Activated T-helper 1 cell treated with Interleukin-2 at 50 U/mL for 16 hours (primary cell): ENCODE measurements at places on chromosomes 12 and 14.

DNA sequence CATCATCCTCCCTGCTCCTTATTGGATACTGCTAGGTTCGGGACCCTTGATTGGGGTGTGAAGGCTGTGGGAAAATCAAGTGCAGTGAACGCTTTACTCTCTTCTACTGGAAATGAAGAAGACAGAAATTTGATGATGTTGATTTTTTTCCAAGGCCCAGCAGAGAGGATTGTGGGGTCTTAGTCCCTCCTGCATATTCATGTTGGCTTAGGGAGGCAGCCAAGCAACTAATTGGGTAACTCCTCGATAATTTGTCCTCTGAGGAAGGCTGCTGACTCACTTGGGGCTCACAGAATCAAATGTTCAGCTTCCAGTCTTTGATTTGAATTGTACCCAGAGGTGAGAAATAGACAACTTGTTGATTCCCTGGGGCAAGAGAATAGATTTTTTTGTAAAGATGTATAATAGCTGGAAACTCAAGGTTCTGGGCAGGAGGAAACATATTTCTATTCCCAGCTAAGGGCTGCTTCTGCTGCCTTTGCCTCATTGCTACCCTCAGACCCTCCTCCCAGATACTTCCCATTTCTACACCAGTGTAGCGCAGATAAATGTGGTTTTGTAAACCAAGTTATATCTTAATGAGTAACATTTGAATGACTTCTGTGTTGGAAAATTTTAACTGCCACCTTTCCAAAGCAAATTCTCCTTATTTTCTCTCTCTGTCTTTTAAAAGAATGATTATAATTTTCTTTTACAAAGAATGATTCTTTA lies 21.7 kb downstream of the NEUROD4 start:
- no peak for DNase-seq

GRCh38 chr14:76664790-76665189 lies 96.5 kb upstream of the VASH1 start:
- no peak for DNase-seq

GRCh38 chr12:126055521-126055920 lies 990.3 kb downstream of the AACS start:
- DNase-seq, result no peak

- no peak for DNase-seq
Measured at GRCh38 chr12:25131270-25131669, 63.7 kb downstream of the DNAI7 start.

GRCh38 chr14:74949859-74950573 lies 5.4 kb downstream of the PGF start:
- no peak for DNase-seq
